Activated CD4-positive, alpha-beta T cell treated with anti-CD3 and anti-CD28 coated beads, Interleukin-2, amount 10 ng/mL, durations not matched to agents 7 days and 5 days (primary cell): ENCODE measurements at places on chromosomes 4 and X.

- no peak for DNase-seq
Observed at GRCh38 chr4:8108991-8109390, 49.6 kb downstream of the ABLIM2 start.

DNA sequence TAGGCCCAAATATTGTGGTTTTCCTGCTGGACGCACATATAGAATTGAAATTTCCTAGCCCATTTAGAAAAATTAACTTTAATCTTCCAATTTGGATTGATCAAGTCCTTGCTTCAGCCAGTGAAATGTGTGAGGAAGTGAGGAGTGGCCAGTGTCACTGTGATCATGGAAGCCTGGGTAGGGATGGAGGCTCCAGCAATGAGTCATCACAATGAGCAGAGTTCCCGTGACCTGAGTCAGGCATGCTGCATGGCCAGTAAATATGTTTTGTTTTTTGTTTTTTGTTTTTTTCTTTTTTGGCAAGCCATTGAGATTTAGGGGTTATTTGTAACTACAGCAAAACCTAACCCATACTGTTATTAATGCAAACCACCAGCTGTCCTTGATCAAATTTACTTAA is 52.1 kb downstream of the IDS start:
- DNase-seq: no peak

DNA sequence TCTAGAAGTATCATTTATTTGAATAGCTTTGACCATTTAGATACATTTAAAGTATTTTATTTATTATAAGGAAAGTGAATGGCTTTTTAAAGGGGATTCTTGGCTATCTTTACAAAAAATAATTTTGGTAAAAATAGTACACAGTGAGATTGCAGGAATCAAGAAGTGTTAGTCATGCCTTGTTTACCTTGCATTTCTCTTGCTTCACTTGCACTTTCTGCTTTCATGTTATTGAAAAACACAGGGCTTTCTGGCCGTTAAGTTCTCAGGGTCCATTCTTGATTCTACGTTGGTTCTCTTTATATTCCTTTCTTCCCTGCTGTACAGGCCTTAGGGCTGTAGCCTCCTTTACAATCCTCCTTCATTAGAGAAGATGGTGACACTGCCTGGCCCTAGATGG is 21.8 kb upstream of the SEC24D start:
- DNase-seq: no peak

GRCh38 chr4:157664726-157665125 is 444.2 kb downstream of the GRIA2 start:
- DNase-seq: no peak

DNA sequence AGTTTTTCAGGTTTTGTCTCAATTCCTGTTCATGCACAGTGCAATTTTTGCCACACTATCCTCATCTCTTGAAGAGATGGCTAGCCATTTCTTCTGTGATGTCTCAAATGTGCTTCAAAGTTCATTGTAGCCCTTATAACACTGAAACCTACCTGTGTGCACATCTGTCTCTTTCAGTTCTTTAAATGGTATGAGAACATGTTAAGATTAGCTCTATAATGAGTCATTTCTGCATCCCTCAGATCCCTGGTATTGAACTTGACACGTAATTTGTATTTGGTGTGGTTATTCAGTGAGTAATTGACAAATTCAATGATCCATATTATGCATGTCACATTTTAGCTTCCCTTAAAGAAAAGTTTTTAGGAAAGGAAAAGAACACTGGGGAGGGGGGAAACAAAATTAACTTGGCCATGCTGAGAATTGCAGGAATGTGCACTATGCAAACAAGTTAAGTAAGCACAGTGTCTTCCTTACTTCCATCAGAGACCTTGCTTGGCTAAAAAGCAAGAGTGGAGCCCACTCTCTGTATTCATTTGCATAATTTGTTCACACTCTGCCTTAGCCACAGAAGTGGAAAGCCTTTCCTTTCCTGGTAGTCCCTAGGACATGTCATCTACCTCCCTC is 659.8 kb upstream of the MAGEB2 start:
- DNase-seq: no peak

- no peak for DNase-seq
Observed at GRCh38 chr4:28313729-28314713, 1453.4 kb downstream of the STIM2 start.

- no peak for DNase-seq
Observed at GRCh38 chr4:62627141-62627540, 1427.0 kb downstream of the ADGRL3 start.

DNA sequence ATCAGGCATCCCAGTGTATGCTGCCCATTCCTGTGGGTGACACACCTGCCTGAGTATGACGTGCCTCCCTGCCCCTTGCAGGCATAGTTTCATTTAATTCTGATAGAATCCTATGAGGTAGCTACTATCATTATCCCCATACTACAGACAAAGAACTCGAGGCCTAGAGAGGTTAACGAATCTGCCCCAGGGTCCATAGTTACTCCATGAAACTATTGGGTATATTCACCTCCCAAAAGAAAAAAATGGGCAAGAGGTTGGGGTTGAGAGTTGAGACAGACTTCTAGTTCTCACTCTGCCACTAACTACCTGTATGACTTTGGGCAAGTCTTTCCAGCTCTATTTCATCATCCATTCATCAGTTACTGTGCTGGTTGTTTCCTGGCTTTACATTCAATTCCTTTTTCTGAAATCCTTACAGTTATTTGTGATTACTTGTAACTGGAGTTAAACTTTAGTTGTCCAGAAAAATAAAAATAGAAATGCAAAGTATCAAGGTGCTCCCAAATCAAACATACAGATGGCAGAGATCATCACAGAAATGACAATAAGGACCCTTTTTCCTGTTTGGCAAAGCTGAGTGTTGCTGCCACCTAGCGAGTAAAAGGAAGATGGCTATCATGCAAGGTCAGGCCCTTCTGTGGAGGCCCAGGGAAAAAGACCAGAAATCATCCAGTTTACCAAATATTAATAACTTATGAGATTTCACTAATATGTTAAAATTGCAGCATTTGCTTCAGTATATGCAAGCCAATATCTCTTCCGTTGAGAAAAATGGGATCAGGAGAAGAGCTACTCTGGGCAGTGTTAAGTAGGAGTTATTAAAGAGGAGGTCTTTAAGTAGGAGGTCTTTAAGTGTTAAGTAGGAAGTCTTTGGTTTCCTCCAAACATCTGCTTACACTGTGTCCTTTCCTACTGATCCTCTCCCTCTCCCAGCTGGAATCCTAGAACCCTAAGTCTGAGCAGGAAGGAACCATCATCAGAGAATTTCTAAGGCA is 17.1 kb upstream of the MAP7D3 start:
- peak; percentile 60 for DNase-seq
